ENCODE measurements at places on chromosomes 4 and X.

DNA sequence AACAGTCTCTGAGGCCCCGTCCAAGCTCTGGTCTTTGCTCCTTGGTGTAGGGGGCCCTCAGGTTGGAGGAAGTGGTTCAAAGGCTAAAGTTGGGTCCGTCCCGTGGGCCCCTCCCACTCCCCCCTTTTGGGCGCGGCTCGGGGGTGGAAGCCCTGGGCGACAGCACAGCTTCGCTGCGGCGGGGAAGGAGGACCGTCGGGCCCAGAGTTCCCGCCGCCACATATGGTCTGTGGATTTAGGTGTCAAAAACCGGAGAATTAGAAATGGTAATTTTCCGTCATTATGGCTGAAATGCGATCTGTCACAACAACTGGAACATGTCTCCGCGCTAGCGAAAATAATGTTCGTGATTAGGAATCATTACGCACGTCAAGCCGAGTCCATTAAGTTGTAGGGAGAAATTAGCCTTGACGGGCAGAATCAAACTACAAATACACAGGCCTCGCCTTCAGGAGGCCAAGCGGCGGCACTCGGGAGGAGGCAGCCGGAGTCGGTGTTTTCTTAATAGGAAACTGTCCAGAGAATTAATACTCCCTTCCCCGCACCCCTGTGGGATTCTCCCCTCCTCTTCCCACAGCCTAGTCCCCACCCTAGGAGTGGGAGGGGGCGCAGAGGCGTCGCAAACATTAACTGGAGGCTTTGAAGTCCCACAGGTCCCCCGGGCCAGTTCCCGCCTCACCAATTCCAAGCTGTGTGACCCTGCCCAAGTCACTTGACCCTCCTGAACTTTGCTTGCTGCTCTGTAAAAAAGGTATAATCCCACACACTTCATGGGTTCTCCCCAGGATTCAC, 15.0 kb downstream of the NKX3-2 start:
- DNase-seq = no peak

GRCh38 chr4:7808181-7808580, 131.5 kb downstream of the AFAP1 start:
- DNase-seq = no peak

GRCh38 chrX:53429755-53430154, 4.4 kb downstream of the HSD17B10 start:
- no peak for DNase-seq

- DNase-seq = no peak
These were observed 66.3 kb downstream of the DCUN1D4 start for GRCh38 chr4:51909236-51909703.

DNA sequence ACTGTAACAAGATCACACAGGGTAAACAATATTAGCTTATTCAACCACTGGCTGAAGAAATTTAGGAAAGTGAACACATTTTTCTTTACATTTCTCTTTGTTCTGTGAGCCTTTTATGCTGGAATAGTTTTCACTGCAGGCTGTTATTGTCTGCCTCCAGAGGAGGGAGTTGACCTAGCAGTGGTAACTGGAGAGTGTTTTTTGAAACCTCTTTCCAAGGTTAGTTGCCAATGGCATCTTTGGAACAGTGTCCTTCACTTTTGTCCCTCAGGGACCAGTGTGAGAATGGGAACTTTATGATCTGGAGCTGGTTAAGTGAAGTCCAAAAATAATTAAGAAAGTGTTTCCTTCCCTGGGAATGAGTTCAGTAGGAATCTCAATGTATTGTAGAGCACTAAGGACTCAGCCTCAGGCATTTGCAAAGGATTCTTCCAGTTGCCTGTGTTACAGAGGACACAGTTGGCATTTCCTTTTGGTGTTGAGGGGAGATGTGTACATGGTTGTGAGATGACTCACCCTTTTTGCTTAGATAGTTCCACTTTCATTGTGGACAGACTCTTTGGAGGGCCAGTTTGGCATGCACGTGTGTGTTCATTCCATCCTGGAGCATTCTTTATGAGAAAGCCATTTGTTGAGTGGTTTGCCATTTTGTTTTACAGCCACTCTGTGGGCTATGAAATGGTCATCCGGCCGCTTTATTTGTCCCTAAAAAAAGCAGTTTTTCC, 61.3 kb downstream of the AR start:
- DNase-seq = no peak

DNA sequence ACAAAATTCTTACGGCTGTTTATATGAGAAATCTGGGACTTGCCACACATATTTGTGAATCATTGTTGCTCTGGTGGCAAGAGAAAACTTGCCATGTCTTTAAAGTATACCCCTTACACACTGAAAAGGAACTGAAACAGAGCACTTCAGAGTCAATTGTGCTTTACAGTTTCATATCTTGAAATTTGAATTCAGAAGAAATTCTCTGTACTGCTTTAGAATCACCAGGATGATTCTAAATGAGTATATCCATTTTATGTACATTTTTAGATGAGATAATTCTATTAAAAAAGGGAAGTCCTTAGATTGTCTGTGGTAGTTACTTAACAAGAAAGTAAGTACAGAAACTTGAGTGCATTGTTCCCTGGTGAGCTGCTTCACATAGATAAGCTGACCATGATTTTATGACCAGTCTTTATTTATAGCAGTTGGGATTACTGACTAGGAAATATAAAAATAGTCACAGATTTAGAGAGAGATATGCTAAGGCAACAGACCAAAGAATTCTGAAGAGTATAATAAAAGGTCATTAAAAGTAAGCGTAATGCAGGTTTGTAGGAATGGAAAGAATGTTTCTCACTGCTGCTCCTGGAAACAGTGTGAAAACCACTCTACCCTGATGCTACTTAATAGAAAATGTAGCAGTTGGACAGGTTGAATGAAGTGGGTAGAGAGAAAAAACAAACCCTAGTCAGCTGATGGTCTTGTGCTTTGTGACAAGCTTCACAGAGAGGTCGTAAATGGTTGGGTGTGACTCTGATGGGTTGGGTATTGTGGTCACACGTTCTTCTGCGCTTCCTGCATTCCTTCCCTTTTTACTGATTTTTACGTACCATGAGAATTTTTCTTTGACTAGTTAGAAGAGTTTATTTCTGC, 41.0 kb downstream of the FNIP2 start:
- peak; percentile 31 for DNase-seq
